ENCODE measurements at places on chromosomes 7 and 10. TPM values are rescaled to one million over a fixed set of nuclear protein-coding genes. Genes with fewer than 3 reads are reported as not detected.
A peak's percentile ranks its signal among the peaks of the same experiment; 100 is the strongest.

GRCh38 chr7:82477733-82478515, 34.3 kb upstream of the CACNA2D1 start:
- H3K27me3 ChIP-seq = no peaks in the 10 kb centered on the region
- no peaks in the 10 kb centered on the region for H3K4me1 ChIP-seq
- DNase-seq = no peak
- H3K4me3 ChIP-seq = no peak overlapping the region
- no peaks in the 10 kb centered on the region for H3K36me3 ChIP-seq

DNA sequence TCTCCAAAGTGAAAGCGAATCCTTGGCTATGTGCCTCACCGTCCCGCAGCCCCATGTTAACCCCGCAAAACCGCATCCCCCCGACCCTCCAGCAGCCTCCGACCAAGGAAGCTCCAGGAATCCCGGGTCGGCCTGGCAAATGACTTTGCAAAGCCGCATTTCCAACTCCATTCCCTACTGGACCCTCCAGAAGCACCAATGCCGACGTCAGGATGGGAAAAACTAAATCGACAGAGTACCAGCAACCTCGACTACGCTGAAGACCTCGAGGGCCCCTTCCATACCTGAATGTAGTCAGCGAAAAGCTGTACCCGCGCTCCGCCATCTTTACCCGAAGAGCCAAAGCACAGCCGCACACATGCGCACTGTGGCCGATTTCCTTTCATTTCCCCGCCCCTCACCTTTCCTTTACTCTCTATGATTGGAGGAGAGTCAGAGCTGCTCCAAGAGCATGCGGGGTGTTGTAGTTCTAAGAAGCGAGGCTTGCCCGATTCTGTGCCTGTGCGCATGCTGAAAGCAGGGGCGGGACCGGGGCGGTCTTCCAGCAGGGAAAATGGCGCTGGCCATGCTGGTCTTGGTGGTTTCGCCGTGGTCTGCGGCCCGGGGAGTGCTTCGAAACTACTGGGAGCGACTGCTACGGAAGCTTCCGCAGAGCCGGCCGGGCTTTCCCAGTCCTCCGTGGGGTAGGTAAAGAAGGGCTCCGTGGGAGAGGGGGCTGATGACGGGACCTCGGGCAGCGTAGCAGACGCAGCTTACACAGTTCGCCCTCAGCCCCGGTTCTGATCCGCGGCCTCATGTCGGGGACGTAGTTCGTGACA, at the start of the genes MRPL32 and PSMA2:
Gene MRPL32, plus strand, starts transcription at position 543 of the 818 bp plus-strand sequence. Its CDS starts 11 bp downstream, at position 554.
Gene PSMA2, minus strand, starts transcription at position 341 of the 818 bp plus-strand sequence. Its CDS starts 16 bp downstream, at position 325.
- H3K27me3 ChIP-seq = no peaks in the 10 kb centered on the region
- peak within 1 kb of the TSS; percentile 87 for H3K27ac ChIP-seq
- H3K4me1 ChIP-seq = peaks cover 19% of the 10 kb centered on the region
- peak; percentile 93 for DNase-seq
- no peaks in the 10 kb centered on the region for H3K36me3 ChIP-seq

GRCh38 chr10:52762088-52762487, 10.5 kb downstream of the MBL2 start:
- H3K36me3 ChIP-seq = no peaks in the 10 kb centered on the region
- H3K27ac ChIP-seq = no peak overlapping the region
- no peaks in the 10 kb centered on the region for H3K27me3 ChIP-seq
- no peaks in the 10 kb centered on the region for H3K4me1 ChIP-seq

The PTPRZ1 gene
- 0.47 TPM for total RNA-seq

DNA sequence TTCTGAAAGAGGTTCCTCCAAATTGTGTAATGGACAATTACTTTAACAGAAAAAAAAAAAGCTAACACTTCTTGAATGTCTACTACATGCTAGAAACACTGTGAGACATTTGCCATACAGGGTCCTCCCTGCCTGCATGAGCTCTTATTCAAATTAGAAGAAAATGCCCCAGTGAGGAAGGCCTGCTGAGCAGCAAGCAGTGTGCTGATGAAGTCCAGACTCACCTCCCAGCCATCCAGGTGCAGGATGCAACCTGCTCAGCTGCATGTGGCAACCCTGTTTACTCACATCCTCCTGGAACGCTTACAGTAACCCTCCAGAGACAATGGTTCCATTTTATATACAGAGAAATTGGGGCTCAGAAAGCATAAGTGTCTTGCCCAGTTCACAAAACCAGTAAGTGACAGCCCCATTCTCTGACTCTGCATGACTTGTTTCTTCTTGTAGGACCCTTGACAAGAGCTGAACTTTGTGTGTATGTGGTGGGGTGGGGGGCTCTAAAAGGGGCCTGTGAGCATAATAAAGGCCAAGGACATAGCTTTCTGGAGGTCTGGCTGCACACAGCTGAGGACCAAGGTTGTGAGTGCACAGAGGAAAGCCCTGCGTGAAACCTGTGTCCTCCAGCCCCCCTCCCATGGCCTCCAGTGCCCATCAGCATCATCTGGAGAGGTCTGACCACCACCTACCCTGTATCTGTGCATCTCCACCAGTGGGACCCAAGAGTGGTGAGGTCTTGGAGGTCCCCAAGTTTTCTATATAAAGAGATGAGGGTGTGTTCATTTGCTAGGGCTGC, 387.8 kb downstream of the GRID1 start:
- no peak for DNase-seq
- H3K4me3 ChIP-seq = no peak overlapping the region
- no peak overlapping the region for H3K27ac ChIP-seq

- H3K36me3 ChIP-seq = no peaks in the 10 kb centered on the region
- no peaks in the 10 kb centered on the region for H3K27me3 ChIP-seq
- no peak for DNase-seq
- no peaks in the 10 kb centered on the region for H3K4me1 ChIP-seq
- no peak overlapping the region for H3K4me3 ChIP-seq
Observed at GRCh38 chr7:79806161-79806734, 328.4 kb upstream of the GNAI1 start.

The IL6 gene
- total RNA-seq = 0.24 TPM

DNA sequence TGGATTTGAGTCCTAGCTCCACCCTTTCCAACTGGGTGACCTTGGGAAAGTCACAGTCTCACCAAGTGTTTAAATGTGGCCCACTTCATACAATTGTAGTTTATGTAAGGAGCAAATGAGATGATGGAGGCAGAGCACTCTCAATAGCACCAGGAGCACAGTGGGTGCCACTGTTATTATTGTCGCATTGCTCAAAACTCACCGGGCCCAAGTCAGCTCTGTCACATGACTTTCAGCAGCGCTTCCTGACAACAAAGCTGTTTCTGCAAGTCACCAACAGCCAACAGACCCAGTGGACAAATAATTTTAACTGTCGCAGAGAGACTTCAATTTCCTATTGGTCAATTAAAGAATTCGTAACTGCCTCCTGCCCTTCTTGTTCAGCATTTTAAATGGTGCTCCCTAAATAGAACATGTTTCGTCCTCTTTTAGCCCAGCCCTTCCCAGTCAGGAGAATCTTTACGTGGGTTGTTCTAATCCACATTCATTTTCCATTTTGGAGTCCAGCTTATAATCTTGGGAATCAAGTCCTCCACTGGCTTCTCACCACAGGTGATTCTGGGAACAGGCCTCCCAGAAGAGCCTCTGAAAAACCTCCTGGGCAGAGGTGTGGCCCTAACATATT, 415.6 kb upstream of the NPVF start:
- no peak for DNase-seq
- no peak overlapping the region for H3K27ac ChIP-seq
- no peaks in the 10 kb centered on the region for H3K27me3 ChIP-seq
- no peaks in the 10 kb centered on the region for H3K36me3 ChIP-seq
- no peak overlapping the region for H3K4me3 ChIP-seq

DNA sequence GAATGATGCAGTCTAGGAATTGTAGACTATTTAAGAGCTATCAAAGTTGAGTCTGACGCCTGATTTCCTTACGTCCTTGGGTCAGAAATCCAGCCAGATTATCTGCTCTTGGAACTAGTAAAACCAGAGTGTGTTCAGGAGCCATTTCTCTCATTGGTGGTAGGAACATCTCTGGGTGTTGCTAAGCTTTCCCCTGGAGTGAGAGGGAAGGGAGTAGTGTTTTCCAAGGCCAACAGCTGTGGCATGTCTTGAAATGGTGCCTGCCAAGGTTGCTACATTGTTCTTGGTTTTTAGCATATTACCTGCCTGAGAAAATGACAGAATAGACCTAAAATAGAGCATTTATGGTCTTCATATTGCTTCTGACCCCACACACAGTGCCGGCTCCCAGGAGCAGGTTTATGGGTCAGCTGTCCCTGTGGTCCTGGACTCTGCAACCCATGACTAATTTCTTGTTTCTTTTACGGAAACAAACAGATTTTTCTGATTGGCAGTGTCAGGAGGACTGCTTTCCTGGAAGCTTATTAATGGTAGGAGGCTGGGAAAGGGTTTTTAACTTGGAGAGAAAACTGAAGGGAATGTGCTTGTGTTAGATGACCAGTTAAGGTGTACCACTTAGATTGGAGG, 17.5 kb downstream of the GBF1 start:
- no peak overlapping the region for H3K27ac ChIP-seq
- H3K4me3 ChIP-seq = no peak overlapping the region
- DNase-seq = no peak
- peaks cover 50% of the 10 kb centered on the region for H3K36me3 ChIP-seq

The AKR1C8 gene
- 0.09 TPM for total RNA-seq

DNA sequence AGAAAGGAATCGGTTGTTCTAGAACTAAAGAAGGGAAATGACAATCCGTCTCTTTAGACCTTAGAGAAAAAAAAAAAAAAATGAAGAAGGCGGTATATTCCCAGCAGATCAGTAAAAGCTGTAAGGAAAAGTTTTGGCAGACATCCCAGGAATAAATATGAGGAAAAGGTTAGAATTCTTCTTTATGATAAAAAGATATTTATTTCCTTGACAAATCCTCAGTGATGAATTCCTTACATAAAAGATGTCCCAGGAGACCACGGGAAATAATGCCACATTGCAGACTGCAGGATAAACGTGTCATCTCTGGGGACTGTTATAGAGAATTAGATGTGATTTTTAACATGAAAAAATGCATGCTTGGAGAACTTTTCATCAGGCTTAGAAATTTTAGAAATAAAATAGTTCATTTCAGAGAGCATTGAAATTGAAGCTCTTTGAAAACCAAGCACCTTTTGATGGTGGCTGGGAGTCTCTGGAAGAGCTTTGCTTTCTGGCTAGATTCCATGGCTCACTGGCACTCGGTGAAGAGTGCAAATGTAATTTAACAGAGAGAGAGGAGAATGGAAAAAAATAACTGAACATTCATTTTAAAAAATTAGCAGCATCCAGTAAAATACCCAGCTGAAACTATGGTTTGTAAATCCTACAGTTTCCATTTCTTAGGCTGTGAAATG, 98.2 kb downstream of the PRPF18 start:
- no peak for DNase-seq
- peaks cover 3% of the 10 kb centered on the region for H3K36me3 ChIP-seq
- H3K4me3 ChIP-seq = no peak overlapping the region
- peaks cover 9% of the 10 kb centered on the region for H3K4me1 ChIP-seq
- no peaks in the 10 kb centered on the region for H3K27me3 ChIP-seq

DNA sequence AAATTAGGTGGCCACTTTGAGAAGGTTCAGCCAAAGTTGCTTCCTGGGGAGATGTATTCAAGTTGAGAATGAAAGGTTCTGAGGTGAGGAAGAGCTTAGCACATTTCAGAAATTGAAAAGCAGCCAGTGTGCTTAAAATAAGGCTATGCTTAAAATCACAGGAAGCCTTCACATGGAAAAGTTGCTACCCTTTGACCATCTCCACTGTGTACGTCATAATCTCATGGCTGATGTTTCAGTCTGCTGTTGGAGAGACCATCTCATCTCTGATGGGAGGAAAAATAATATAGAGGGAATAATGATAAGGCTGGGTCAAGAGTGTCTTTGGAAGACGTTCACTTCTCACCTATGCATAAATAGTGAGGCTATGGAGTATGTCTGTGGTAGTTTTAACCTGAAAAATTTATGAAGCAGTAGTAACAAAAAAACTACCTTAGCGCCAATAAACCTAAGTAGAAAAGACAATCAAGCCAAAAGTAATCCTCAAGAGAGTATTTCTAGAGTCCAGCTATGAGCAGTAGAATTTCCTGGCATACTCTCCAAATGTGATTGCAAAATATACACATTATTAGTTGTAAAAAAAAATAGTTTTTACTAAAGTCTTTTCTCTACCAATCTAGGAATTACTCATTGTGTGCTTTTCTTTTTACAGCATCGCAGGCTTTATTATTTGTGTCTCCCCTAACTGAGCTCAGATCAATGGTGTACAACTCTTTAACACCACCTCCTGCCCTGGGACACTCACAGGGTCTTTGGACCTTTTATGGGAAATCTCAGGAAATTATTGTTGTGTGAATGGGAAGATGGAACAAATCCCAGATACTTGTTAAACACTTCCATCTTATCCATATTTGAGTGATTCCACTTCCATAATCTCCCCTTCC, 435.2 kb upstream of the LRGUK start:
- H3K27ac ChIP-seq = no peak overlapping the region
- no peak for DNase-seq
- no peaks in the 10 kb centered on the region for H3K36me3 ChIP-seq
- no peaks in the 10 kb centered on the region for H3K4me1 ChIP-seq
- no peak overlapping the region for H3K4me3 ChIP-seq

The SEMA4G gene
- total RNA-seq = 0.24 TPM

The LIPM gene
- not detected for total RNA-seq

DNA sequence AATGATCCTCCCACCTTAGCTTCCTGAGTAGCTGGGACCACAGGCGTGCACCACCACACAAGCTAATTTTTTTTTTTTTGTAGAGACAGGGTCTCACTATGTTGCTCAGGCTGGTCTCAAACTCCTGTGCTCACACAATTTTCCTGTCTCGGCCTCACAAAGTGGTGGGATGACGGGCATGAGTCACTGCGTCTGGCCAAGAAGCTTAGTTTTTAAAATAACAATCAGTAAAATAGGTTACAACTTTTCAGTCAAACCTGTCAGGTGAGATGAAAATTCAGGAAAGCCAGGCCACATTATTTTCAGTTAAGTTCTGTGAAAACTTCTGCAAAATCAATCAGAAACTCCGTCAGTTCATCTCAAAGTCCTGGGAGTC, 55.4 kb downstream of the FAM241B start:
- H3K27ac ChIP-seq = peak overlapping the region; percentile 31
- DNase-seq = no peak
- H3K4me3 ChIP-seq = no peak overlapping the region
- H3K4me1 ChIP-seq = no peaks in the 10 kb centered on the region

DNA sequence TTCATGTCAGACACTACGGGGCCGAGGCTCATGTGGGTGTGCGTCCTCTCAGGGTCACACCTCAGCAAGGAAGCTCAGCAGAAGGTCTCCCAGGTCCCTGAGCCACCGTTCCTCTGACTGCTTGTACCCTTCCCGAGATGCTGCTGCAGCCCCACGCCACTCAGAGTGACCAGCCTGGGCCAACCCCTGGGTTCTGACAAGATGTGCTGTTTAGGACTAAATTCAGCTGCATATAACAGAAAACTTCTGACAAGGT, 512.5 kb downstream of the DNAJB6 start:
- H3K4me3 ChIP-seq = no peak overlapping the region
- no peak overlapping the region for H3K27ac ChIP-seq
- H3K27me3 ChIP-seq = no peaks in the 10 kb centered on the region
- no peak for DNase-seq

GRCh38 chr7:103547451-103548284, 101.7 kb upstream of the SLC26A5 start:
- DNase-seq = no peak
- no peak overlapping the region for H3K4me3 ChIP-seq
- H3K27me3 ChIP-seq = no peaks in the 10 kb centered on the region

- no peaks in the 10 kb centered on the region for H3K4me1 ChIP-seq
- H3K27me3 ChIP-seq = no peaks in the 10 kb centered on the region
- no peaks in the 10 kb centered on the region for H3K36me3 ChIP-seq
- H3K27ac ChIP-seq = no peak overlapping the region
Observed at GRCh38 chr7:118005026-118005425, 131.8 kb upstream of the CTTNBP2 start.
